ENCODE measurements at places on chromosomes 2 and 18.

DNA sequence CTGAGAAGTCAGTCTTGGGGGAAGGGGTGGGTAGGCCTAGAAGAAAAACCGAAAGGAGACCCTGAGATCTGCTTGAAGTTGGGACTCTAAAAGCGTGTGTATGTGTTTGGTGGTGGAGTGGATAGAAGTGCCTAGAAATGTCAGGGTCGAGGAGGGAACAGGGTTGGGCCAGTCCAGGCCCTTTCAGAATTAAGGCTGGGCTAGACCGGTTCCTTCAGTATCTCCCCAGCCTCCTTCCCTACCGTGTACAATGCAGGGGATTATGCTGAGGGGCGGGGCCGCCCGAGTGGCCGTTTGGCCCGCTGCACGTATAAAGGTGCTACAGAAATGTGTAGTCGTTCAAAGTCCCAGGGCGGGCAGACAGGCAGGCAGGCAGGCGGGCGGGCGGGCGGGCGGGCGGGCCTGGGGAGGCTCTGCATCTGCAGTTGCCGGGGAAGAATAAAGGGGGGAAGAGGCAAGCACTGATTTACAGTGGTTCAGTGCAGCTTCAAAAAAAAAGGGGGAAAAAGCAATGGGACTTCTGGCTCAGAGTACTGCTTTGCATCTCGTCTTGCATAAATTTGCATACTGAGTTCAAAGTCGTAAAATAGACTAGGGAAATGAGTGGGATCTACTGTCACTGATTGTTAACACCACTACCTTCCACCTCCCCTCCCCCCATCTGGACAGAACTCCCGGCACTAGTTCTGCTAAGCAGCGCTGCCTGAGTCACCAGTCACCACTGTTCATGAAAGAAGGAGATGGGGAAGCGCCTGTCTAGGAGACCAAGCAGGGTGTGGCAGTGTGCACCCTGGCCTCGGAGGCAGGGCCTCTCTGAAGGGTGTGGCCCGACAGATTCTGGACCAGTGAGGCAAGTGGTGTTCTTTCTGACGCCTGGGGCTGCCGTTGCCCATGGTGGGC, 3.6 kb downstream of the IGFBP2 start:
- no peak for DNase-seq

DNA sequence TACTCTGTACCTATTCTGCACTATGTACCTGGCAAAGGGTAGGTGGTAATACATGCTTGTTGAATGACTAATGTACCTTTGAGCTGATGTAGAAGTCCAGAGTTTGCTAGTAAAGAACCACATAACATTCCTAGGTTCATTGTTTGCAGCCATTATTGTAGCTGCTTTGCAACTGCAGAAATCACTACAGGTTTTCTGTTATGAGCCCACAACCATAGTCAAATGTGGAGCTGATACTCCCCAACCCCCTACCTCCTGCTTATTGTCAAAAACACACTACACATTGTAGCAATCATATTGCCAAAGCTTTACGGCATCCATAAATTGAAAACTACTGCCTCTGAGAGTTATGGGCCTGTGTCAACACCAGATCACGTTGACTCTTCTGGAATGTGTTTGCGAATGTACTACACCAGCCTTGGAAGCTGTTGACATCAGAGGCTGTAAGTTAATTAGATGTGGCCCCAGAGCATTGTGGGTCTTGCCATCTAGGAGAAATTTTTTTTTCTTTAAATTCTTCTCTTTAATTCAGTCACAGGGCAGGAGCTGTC, 187.0 kb downstream of the AGPS start:
- DNase-seq = no peak

DNA sequence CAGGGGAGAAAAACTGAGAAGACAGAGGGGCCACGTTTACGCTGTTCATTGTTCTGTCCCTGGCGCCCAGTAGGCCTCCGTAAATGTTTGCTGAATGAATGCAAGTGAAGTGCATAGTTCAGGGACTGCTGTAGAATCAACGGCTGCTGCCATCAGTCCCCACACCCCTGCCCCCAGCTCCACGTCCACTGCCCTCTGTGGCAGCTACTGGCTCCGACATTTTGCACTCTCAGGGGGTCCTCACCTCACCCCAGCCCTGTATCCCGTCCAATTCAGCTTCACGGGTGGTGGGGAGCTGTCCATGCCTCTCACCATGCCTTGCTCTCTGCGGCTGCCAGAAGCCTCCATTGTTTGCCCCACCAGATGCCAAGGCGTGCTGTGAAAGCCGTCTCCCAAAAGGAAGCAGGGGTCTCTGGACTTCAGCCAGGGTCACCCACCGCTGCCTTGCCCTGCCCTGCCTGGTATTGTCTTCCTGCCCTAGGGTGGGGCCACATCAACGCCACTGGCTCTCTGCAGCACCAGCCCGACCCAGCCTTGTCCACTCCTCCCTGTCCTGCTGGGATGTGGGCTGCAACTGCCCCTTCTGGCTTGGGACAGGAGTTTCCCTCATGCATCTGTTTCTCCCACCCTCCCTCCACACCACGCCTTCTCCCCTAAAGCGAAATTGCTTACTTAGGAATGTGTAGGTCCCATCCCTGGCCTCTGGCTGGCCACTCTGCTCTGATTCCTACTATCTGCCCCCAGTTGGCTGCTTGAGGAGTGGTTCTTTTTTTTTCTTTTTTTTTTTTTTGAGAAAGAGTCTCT, 86.0 kb downstream of the RHOB start:
- no peak for DNase-seq

GRCh38 chr2:188940171-188940570, 34.0 kb upstream of the COL3A1 start:
- no peak for DNase-seq

DNA sequence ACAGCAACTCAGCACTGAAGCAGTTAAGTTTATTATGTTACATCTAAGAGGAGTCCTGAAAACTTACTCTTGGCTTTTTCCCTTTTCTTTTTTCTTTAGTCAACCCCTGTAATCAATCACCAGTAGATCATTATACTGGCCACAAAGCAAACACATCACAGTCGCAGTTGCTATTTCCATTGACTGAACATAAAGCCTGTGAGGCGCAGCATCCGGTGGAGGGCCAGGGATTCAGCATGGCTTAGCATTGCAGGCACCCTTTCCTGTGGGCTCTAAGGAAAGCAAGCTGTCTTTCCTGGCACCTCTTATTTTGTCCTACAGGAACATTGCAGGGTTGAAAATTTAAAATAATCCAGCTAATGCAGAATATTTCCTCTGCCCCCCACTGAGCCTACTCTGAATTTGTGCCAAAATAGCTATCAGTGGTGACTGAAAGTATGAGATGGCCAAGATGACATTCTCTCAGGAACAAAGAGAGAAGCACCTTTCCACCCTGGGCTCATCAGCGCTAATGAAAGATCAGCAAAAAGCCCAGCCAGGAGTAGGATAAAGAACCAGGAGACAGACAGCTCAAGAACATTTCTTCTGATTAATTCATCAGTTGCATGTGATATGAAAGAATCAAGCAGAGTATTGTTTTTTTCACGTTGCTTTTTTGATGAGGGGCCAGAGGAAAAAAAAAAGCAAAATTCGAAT, 85.3 kb upstream of the SULT1C3 start:
- no peak for DNase-seq
